T-helper 2 cell treated with Interferon-gamma antibody and Interleukin-4, amounts not matched to agents 5 μg/mL and 100 μg/mL, for 36 hours (primary cell): ENCODE measurements at places on chromosomes 5 and 9.

DNA sequence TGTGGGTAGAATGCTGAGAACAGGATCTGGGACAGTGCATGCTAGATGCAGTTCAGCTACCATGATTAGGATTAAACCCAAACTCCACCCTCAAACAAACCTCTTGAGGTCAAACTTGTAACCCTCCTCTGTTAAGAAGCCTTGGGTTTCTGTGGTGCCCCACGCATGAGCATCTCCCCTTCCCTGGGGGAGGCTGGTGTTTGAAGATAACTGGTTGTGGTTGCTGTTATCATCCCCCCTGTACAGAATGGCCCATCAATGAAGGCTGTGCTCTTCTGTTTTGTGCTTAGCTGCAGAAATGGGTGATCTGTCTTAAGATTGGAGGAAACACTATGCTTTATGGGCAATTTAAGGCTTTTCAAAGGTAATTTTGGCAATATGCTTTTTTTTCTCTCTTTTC, 4.4 kb upstream of the DAB2IP start:
- DNase-seq, result no peak

DNA sequence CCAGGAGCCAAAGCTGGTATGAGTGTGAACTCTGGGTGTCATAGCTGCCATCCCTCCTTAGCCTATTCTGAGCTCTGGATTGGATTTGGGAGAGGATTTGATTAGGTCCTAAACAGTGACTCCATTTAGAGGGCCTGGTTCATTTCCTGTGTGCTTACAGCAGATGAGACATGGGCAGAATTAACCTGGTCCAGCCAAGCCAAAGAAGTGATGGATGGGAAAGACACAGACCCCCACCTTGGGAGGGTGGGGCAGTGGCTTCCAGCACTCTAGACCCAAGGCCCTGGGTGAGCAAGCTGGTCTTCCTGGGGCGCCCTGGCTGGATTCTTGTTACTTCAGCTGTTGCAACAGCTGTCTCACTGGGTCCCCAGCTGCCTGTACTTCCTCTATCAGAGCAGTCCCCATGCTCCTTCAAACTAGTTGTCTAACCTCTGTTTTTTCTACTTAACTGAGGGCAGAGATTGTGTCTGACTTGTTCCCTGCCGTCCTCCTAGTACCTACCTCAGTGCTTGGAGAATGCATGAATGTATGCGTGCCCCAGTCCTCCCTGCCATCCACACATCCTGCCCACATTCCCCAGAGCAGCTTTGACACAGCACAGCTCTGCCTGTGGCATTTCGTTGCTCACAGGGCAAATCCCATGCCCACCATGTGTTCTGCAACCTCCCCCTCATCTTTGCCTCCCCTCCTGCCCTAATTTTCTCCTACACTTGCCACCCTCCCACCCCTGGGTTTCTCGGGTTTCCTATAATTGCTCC, 115.9 kb downstream of the RGS3 start:
- DNase-seq, result no peak

DNA sequence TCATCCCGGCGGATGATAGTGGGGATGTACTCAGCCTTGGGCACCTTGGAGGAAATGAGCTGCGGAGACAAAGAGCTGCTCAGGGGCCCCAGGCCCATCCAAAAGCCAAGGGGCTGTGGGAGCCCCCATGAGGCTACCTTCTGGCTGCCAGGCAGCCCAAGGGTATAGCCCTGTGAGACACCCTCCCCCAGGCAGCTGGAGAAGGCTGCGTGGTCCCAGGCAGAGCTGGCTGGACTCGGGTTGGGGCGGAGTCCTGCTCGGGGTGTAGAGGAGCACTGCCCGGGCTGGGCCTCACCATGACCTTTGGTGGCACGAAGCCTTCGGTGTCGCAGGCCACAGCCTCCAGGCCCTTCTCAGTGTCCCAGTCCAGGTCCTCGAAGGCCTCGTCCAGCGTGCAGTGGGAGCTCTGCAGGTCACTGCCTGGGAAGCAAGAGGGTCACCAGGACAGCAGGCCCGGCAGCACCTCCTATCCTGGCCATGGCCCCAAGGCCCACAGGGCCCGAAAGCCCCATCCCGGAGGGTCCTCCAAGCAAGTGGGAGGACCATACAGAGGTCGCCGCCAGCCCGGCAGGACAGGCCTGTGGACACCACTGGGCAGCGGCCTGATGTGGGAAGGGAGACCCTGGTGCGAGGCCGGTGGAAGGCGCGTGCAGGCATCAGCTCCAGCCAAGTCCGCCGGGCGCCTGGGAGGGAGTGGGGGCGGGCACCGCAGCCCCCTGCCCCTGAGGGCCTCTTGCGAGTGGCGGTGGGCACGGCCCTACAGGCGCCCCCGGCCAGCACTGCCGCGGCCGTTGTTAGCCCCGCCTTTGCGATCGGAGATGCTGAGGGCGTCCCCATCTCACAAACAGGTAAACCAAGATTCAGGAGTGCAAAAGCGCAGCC, 6.1 kb downstream of the NSMF start:
- no peak for DNase-seq

GRCh38 chr9:132249123-132249522, 87.3 kb downstream of the NTNG2 start:
- DNase-seq, result no peak

DNA sequence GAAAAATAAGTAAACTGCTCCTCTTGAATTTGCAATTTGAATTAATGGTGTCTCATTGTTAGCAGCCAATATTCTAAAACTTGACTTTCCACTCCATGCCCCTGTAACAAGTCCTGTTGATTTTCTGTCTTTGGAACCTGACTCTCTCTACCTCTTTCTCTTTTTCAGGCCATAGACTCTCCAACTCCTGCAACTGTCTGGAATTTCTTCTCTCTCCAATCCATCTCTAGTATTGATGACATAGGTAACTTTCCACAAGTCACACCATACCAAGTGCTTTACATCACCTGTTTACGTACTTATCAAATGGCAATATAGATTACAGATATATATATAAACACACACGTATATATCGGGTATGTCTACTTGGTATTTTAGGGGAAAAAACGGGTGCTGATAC, 923 bp downstream of the C5orf34 start:
- DNase-seq, result no peak

DNA sequence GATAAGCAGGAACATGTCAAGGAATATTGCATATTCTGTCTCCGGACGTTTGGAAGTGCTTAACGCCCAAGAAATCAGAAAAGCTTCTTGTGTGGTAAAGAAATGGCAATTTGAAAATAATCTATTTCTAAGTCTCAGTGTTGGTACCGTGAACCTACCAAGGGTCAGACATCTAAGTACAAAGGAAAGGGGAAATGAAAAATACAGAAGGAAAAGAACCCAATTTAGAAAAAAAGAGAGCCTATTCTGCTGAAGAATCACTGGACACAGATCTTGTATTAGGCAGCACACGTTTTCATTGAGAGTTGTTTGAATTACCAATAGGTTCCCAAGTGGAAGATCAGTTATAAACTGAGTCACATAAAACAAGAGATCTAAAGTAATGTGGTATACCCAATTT, 46.9 kb upstream of the CEP78 start:
- no peak for DNase-seq

DNA sequence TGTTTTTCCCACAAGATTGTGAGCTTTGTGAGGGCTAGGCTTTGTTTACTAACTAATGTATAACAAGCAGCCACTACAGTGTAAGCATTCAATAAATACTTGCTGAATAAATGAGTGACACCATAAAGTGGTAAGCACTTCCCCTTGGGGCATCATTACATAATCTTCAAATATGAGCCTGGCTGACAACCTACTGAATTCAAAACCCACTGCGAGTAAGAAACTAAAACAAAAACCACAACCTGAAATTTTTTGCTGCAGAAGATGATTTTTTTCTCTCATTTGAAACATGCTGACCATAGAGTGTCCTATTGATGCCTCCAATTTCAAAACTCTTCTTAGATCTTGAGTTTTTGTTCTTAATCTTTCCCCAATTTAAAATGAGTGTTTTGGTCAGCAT, 331.3 kb upstream of the CCNG1 start:
- no peak for DNase-seq

DNA sequence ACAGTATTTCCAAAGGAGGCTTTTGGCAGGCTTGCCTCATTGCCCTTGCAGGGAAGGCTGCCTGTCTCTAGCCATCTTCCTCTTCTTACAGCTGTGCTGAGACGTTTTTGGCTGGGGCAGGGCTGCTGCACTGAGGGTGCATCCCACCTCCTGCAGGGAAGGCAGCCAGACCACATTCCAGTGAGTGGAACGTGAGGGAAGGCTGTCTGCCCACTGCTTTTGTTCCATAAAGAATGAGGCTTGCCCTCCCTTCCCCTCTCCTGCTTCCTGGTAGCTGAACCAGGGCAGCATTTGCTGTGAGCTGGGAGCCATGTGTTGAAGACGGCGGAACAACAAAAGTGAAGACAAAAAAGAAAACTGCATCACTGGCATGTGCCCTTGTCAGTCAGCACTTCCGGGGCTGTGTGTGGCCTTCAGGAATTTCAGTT, 16.8 kb downstream of the MGAT1 start:
- no peak for DNase-seq

DNA sequence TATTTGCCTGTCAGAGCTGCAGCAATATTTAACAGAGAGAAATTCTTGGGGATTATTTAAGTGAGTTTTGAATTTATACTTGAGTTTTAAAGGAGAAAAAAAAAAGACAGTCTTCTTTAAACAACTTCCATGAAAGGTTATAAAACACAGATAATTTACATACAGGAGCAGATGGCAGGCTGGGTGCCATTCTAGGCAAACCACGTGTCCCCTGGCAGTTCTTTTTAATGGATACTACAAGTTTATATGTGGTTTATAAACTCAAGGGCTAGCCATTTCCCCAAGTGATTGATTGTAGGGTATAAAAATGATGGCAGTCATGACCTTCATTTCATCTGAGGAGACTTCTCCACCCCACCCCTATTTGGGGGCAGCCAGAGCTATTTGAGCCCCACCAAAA, 166.6 kb downstream of the FSTL4 start:
- DNase-seq, result no peak

- DNase-seq, result no peak
These were observed 17.1 kb upstream of the NRARP start for GRCh38 chr9:137319011-137319738.

- DNase-seq, result no peak
These were observed 142.4 kb downstream of the C9orf152 start for GRCh38 chr9:110065532-110065931.
